ENCODE measurements at places on chromosomes 16 and 17. TPM values are rescaled to one million over a fixed set of nuclear protein-coding genes. Genes with fewer than 3 reads are reported as not detected.

SLC6A2 gene
- 9.0 TPM for total RNA-seq

SLC6A4 gene
- total RNA-seq, result 2.4 TPM

CCL4L2 gene
- 5.4 TPM for total RNA-seq

EPN3 gene
- total RNA-seq, result 0.82 TPM

KRT28 gene
- 0.27 TPM for total RNA-seq

PKMYT1 gene
- 8.2 TPM for total RNA-seq

KRT40 gene
- 1.4 TPM for total RNA-seq

HEATR9 gene
- not detected for total RNA-seq

GRIN2C gene
- 7.1 TPM for total RNA-seq

RNF43 gene
- 4.8 TPM for total RNA-seq

TSR1 gene
- total RNA-seq, result 44.5 TPM

OSGIN1 gene
- total RNA-seq, result 1.7 TPM

Data from camera-type eye (tissue), 1 donor.